ENCODE measurements at places on chromosomes 12 and 14.

- DNase-seq, result no peak
These were observed 1.3 kb upstream of the APOLD1 start for GRCh38 chr12:12784116-12784515.

- DNase-seq, result peak; percentile 91
These were observed 17.4 kb downstream of the FOXN4 start for GRCh38 chr12:109291521-109292341.

DNA sequence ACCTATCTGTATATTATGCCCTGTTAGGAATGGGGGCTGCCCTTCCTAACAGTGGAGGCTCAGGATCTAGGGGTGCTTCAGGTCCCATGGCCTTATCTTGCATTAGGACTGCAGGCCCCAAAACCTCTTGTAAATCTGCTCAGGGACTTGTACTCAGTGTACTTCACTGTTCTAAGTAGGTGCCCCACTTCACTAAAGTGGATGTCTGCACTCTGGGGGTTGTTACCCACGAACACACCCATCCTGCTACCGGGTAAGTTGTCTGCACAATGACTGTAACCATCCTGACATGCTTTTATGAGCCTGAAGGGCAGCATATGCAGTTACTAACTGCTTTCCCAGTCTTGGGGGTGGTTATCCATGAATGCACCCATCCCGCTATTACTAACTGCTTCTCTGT is 163.0 kb downstream of the PTCSC3 start:
- no peak for DNase-seq

GRCh38 chr12:75977952-75978671 is 53.5 kb downstream of the PHLDA1 start:
- peak; percentile 44 for DNase-seq

DNA sequence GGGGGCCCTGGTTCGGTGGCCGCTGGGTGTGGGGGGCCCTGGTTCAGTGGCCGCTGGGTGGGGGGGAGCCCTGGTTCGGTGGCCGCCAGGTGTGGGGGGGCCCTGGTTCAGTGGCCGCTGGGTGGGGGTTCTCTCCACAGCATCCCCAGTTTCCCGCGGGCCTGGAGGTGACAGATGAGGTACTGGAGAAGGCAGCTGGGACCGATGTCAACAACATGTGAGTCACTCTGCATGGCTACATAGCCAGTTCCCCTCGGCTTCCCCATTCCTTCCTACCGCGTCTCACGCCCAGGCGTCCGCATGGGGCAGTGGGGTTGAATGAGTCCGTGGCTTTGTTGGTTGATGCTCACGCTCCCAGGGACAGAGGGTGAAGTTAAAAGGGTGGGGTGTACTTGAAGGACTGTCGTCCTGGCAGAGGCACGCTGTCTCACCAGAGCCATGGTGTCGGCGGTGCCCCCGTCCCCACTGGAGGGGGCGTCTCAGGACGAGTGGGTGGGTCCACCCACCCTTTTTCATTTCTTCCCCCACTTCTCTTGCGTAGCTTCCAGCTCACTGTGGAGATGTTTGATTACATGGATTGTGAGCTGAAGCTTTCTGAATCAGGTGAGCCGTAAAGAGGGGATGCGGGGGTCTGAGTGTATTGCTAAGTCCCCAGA is 15.6 kb downstream of the HIP1R start:
- DNase-seq, result no peak

GRCh38 chr12:75838309-75838708 is 193.3 kb downstream of the PHLDA1 start:
- no peak for DNase-seq

GRCh38 chr12:131916306-131917138 is 12.6 kb upstream of the PUS1 start:
- DNase-seq, result peak; percentile 69

DNA sequence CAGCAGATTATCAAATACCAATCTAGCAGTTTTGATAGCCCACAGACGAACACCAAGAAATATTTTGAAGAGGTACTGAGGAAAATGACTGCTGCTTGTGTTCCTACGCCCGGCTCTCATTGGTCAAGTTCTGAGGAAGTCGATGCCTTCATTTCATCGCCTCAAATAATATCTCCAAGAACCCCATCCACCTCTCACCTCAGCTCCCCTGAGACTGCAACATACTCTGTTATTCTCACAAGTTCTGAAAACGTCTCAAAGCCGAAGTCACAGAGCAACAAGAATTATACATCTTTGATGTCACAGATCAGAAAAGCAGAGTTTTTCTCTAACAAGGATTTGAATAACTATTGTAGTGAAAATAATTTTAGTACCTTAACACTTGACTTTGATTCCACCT is 55.5 kb upstream of the BCAT1 start:
- no peak for DNase-seq

- DNase-seq, result no peak
These were observed 22.5 kb upstream of the BICD1 start for GRCh38 chr12:32084017-32084688.
